ENCODE measurements at places on chromosomes 5 and 9.

DNA sequence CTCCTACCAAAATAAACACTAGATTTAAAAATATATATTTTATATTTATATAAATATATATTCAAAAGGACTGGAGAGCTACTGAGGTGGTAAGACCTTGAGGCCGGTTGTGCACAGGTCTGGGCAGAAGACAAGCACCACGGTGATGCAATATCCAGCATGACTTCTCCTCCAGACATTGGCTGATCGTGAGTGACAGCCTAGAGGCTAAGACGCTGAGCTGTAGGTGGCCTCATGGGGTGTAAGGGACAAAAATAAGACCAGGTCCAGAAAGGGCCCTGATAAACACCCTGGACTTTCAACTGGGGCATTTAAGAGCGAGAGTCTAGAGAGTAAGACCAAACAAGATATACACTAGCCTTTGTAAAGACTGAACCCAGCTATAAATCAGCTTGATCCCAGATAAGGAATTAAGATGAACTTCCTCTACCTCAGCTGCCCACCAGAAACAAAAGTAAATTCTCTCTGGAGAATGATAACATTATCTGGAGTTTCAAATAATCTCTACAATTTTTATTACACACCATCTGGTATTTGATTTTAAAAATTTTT is 14.2 kb upstream of the C5orf47 start:
- DNase-seq: no peak

GRCh38 chr9:124502711-124503702 is 4.2 kb downstream of the NR5A1 start:
- DNase-seq: no peak

DNA sequence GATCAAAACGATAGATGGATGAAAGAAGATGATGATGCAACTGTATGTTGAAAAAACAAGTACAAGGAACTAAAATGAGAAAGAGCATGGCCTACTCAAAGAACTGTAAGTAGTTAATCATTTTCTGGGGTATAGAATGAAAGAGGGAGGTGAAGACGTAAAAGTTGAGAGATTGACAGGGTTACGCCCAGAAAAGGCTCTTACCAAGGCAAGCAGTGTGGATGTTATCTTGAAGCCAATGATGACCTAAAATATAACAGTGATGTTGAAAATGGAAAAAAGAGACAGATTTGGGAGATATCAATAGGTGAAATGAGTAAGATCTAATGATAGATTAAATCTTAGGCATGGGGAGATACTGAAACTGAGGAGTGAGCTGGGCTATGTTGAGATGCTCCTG is 80.4 kb upstream of the GNAQ start:
- no peak for DNase-seq

GRCh38 chr5:57420801-57421200 is 61.8 kb downstream of the ACTBL2 start:
- no peak for DNase-seq

DNA sequence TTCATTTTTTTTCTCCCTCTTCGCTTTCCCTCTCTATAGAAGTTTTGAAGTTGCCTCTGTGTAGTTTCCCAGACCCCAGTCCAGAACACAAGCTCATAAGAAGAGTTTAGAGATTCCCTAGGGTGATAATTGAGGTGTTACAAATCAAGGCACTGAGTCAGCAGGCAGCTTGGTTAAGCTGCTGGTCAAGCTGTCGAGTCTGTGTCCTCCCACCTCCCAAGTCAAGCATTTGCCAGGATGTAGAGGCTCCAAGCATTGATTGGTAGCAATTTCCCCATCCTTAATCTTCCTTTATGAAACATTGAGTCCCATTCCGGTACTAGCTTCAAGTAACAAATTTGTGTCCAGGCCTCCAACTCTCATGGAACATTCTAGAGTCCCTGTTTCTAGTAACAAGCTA is 47.5 kb upstream of the SLC1A1 start:
- no peak for DNase-seq

DNA sequence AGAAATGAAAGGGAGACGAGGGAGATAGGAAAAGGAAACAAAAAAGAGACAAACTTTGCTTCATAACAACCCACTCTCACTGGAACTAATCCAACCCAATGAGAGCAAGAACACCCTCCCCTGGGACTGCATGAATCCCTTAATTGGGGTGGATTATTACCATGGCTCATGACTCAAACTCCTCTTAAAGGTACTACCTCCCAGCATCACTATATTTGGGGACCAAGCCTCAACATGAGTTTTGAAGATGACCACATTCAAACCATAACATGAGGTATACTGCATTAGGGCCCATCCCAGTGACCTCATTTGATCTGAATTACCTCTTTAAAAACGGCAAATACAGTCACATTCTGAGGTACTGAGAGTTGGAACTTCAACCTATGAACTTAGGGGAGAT is 8.0 kb downstream of the MTAP start:
- no peak for DNase-seq

- no peak for DNase-seq
These were observed 287.3 kb downstream of the IRX2 start for GRCh38 chr5:2464141-2464540.

- no peak for DNase-seq
These were observed 4.7 kb upstream of the SOWAHA start for GRCh38 chr5:132808448-132808847.

- DNase-seq: no peak
These were observed 3.8 kb downstream of the MRPL22 start for GRCh38 chr5:154944716-154945115.

DNA sequence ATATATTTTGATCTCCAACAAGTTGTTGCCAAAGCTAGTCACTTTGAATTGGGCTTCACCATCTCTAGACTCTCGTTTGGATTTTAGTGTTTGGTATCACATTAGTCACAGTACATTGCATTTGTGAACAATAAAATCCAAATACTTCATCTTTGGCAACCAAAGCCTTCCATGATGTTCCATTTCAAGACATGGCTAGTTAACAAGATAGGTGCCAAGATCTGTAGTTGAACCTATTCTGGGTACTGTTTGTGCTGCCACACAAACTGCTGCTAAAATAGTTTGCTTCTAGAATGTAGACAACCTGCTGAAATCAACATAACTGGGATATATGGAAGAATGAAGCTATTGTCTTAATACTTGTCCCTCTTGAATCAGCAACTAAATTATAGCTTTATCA is 207.5 kb downstream of the LRRC70 start:
- DNase-seq: no peak

GRCh38 chr5:31194468-31194813 is 955 bp downstream of the CDH6 start:
- DNase-seq: no peak

DNA sequence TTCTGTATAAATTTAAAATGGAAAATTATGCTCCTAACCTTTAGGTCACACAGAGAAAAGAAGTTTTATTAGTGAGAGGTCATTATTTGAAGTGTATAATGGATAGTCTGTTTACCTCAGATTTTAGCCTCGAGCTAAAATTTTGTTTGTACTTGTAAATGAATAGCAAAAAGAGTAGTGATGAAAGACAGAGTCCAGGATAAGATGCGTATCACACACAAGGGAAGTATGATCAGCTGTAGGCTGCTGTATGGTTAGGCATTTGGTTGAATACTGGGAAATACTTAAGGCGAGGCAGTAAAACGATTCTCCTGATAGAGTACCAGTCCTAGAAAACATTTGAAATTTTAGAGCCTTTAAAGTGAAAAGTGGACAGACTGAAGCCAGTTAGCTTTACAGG is 92.7 kb downstream of the FBXL7 start:
- no peak for DNase-seq

GRCh38 chr5:112772124-112772523 is 34.4 kb downstream of the APC start:
- DNase-seq: no peak

GRCh38 chr5:103910011-103910410 is 347.4 kb upstream of the NUDT12 start:
- DNase-seq: no peak

All from GM18507 (cell line).